ENCODE measurements at places on chromosomes 12 and 14.
A peak's percentile ranks its signal among the peaks of the same experiment; 100 is the strongest.

DNA sequence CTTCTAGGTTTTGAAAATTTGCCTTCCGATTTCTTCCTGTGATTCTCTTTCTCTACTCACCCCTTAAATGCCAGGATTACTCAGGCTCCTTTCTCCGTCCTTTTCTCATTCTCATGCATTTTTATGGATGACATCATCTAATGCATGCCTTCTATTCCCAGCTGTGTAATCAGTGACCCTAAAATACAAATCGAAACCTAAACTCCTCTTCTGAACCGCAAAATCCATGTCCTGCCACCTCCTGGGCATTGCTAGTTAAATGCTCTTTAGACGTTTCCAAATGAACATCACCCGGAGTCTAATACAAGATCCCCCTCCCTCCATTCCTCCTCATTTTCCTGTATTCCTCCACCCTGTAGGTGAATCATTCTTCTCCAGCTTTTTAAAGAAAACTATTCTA lies 1703.1 kb upstream of the FLRT2 start:
- no peak for DNase-seq

DNA sequence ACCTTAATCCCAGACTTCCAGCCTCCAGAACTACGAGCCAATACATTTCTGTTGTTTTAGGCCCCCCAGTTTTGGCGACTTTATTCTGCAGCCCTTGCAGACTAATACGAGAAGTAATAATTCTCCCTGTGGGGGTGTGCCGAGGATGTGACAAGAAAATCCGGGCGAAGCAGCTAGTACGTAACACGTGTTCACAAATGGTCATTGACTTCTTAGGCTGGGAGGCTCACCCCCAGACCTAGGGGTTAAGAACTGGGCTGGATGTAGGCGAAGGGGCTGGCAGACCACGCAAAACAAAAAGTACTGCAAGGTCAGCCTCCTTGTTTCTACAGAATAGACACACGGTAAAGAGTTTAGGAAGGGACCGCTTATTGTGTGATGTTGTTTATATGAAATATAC lies 69.8 kb upstream of the ESRRB start:
- no peak for DNase-seq

DNA sequence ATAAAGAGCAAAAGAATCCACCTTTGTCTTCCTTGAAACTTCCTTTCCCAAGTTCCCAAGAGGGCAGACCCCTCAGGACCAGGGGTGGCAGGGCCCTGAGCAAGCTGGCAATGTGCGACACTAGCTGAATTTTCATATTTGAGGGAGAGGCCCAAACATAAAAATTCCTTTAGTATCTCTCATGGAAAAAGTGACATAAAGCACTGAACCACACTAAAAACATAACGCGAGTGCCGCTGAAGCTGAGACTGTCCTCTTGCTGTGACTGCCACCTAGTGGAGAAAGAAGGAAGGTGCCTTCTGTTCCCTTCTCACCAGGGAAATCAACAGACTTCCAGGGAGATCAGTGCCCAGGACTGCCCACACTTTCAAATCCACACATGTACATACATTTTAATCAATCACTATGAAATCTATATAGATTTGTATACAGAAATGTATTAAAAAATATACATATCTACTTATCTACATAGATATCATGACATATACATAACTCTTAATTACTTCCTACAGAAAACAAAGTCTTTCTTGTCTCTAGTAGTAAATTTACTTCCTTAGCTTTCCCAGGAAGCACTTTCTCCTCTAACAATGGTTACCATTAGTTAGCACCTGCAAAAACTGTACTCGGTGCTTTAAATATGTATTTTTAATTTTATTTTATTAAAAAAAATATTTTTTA lies 53.8 kb downstream of the SSH1 start:
- peak; percentile 39 for DNase-seq

GRCh38 chr14:60183138-60183537 lies 17.9 kb upstream of the DHRS7 start:
- DNase-seq: no peak

GRCh38 chr14:102138961-102139285 lies 774 bp upstream of the WDR20 start:
- DNase-seq: no peak

DNA sequence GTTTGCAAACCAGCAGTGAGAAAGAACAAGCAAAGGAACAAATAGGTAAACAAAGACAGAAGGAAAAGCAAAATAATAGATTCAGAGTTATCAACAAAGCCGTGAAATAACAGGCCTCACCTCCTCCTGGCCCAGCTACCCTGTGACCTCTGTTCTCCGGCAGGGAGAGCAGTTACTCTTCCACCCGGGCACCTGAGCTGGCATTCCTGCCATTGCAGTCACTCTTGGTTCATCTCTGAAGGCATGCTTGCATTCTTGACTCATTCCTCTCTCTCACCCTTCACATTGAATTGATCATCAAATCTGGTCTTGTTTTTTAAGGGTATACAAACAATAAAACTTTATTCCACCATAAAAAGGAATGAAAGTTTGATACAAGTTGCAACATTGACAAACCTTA lies 95.1 kb downstream of the TTC8 start:
- DNase-seq: no peak

DNA sequence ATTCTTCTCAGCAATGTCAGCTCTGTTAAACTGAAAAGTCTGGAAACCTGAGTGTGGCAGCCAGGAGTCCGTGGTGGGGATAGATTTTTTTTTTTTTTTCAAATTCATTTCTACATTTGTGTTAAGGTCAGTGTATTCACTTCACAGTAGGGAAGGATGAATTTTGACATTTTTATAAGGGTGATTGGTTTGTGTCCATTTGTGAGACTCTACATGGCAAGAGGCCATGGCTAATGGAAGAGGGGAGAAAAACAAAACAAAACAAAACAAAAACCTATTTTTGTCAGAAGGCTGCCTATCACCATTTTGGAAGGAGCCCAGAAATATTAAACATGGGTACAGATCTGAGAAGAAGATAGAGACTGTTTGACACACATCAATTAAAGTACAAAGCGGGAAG lies 176.1 kb downstream of the RMST start:
- DNase-seq: no peak

DNA sequence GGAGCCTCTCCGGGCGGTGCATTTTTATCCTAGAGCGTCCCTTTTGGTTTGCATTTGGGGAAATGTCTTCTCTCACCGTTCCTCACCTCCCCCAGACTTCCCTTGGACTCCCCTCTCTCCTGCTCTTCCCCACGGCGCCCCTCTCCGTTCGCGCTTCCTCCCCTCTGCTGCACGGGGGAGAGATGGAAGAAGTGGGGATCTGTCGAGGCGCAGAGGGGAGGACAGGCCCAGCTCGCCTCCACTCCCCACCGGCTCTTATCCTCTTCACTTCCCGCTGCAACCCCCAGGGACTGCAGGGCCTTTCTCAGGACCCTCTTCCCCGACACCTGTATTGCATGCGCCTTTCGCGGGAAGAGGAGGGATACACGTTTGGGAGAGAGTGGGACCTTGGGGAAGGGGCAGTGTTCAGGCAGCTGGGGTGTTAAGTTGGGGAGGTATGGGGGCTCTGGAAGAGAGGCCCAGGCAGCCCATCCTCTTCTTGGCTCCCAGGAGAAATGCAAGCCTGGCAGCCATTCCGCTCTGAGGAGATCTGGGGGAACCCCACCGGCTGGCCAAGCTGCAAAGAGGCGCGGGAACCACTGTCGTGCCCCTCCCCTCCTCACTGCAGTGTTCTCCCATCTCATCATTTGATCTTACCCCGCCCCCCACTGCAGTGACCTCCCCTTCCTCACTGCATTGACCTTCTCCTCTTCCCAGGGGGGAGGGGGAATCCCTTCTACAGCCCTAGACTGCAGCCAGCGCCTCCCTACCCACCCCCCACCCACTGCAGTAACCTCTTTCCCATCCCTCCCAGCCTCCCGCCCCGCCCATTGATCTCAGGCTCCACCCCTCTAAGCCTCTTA lies 788 bp downstream of the ENO2 start:
- DNase-seq: no peak

DNA sequence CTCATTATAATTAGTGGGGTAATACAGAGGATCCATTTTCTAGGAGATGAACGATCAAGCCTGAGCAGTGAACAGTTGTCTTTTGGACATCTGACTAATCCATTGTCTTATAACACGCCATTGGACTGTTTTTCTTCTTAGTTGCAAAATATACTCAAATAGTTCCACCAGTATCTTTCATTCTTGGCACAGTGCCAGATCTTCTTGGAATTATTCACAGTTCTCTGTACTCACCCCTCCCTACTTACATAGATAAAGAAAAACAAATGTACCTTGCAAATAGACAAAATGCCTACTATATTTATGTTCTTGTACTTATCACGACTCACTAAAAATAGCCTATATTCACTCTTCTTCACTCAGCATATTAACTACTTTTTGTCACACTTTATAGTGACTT lies 3.8 kb downstream of the CBLN3 start:
- no peak for DNase-seq

GRCh38 chr12:10279937-10280336 lies 27.7 kb upstream of the KLRD1 start:
- no peak for DNase-seq

- DNase-seq: no peak
Observed at GRCh38 chr12:3042826-3043225, 34.4 kb upstream of the TSPAN9 start.

DNA sequence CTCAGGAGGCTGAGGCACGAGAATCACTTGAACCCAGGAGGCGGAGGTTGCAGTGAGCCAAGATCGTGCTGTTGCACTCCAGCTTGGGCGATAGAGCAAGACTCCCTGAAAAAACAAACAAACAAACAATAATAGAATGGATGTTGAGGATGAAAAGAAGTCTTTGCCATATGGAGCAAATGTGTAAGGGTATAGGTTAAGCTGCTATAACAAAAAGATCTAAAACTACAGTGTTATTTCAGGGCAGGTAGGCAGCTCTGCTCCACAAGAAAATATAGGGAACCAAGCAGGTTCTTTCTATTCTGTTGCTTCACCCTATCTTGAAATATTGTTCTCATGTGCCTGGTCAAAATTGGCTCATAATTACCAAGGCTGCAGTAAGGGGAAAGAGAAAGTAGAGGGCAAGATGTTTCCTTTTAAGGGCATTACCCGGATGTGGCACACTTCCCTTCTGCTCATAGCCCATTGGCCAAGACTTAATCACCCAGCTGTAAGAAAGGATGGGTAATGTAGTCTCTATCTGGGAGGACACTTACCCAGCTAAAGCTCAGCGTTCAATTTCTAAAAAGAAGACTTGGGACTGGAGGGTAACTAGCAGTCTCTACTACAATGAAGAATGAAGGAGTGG lies 23.5 kb downstream of the SDSL start:
- no peak for DNase-seq

- no peak for DNase-seq
Observed at GRCh38 chr12:96368687-96369086, 31.6 kb downstream of the CDK17 start.

DNA sequence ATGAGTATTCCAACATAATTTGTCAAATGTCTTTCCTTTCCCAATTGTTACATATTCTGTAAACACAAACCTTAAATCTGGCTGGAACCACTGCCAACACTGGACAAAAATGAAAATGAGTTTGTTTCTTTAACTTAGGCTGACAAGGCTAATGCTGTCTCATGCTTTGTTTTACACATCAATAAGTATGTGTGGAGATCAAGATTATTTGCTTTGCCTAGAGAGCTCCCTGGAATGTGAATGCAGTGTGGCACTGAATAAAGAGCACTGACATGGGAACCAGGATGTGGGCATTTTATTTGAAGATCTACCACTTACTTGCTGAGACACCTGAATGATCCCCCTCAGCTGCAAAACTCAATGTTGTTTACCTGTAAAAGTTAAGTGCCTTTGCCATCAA lies 61.7 kb downstream of the RALGAPA1 start:
- DNase-seq: no peak

GRCh38 chr12:58206876-58207275 lies 265.5 kb downstream of the ATP23 start:
- DNase-seq: no peak

GRCh38 chr14:65940056-65940735 lies 527.7 kb downstream of the FUT8 start:
- DNase-seq: no peak

GRCh38 chr14:84976805-84977204 lies 553.1 kb upstream of the FLRT2 start:
- no peak for DNase-seq

DNA sequence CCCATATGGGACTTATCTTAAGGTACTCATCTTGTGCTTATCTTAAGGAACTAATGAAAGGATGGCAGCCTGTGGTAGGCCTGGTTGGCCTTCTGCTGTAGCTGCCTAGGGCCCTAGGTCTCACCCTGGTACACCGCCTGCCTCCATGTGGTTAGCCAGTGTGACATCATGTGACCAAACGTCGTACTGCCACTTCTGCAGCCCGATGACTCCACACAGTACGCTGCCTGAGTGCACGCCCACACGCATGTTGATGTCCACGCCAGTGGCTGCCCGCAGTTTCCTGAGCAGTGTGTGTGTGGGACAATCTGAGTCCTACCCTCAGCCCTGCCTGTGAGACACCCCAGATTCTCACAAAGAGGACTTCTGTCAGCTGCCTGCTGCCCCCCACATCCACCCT lies 5.1 kb downstream of the ADCY4 start:
- DNase-seq: no peak

- no peak for DNase-seq
Observed at GRCh38 chr12:50082644-50083043, 2.5 kb upstream of the SMARCD1 start.

GRCh38 chr12:91104812-91105466 lies 6.4 kb downstream of the LUM start:
- DNase-seq: no peak

- DNase-seq: no peak
Observed at GRCh38 chr14:88823968-88824313, 510 bp upstream of the TTC8 start.

DNA sequence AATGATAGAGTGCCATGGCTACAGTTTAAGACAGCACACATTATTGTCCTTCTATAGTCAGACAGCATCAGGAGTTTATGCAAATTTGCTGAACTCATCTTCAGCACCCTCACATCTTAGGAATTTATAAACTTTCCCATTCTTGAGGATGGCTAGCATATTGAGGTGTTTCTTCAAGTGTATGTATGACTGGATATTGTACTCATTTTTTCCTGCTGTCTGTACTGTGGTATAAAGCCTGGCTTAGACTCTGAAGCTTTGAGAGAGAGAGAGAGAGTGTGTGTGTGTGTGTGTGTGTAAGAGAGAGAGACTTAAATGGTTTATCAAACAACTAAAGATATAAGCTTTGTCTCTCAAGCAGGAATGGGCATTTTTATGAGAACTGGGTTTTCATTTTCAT lies 161.6 kb downstream of the PIK3C2G start:
- DNase-seq: no peak

DNA sequence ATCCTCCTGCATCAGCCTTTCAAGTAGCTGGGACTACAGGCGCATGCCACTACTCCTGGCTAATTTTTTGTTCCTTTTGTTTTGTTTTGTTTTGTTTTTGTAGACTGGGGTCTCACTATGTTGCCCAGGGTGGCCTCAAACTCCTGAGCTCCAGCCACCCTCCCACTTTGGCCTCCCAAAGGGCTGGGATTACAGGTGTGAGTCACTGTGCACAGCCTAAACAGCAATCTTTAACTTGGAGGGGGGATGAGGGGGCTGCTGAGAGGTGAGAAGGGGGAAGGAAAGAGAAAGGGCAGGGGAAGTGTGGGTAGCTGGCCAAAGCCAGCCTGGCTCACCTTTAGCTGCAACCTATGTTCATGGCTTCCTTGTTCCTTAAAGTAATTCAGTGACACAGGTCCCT lies 77.4 kb downstream of the KDM2B start:
- no peak for DNase-seq
